ENCODE measurements at places on chromosomes 6 and 20.
A peak's percentile ranks its signal among the peaks of the same experiment; 100 is the strongest.

DNA sequence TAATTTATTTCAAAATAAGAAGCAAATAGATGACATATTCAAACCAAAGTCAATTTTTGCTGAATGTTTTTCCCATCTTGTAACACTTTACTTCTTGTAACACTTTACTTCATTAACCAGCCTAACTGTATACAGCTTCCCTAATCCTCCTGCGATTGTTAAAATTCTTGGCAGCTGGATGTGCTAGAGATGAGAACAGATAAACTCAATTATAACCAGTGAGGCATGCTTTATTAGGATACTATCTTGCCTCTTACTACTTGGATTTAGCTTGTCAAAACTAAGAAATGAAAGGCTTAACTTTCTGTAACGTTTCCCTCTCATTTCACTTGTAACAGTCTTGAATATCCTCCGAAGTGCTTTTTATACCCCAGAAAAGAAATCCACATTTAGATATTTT, 94.1 kb upstream of the BMP5 start:
- DNase-seq: no peak

DNA sequence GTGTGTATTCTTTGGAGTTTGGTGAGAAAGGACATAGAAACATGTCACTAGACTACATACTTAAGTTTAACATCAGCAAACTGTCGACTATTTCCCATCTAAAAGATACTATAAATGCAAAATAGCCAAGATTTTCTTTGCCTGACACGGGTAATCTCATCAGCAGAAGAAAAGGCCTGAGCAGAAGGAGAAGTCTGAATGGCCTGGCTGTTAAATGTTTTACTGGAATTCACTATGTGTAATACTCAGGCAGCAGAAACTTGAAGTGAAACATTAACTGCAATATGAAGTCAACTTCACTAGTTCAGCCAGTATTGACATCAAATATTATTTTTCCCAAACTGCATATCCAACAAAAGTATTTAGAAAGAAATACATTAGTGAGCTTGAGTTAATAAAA, 6.4 kb upstream of the DSE start:
- DNase-seq: no peak

DNA sequence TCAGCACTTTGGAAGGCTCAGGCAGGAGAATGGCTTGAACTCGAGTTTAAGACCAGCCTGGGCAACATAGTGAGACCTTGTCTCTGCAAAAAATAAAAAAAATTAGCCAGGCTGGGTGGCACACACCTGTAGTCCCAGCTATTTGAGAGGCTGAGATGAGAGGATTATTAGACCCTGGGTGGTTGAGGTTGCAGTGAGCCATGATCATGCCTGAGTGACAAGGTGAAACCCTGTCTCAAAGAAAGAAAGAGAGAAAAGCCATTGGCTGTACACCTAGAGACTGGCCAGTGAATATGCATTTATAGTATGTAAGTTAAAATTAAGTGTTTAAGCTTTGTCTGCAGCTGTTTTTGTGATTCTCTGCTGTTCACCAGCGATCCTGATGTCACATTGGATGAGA, 6.1 kb downstream of the RBCK1 start:
- no peak for DNase-seq

GRCh38 chr6:147106759-147107401, 97.3 kb upstream of the STXBP5 start:
- DNase-seq: no peak

DNA sequence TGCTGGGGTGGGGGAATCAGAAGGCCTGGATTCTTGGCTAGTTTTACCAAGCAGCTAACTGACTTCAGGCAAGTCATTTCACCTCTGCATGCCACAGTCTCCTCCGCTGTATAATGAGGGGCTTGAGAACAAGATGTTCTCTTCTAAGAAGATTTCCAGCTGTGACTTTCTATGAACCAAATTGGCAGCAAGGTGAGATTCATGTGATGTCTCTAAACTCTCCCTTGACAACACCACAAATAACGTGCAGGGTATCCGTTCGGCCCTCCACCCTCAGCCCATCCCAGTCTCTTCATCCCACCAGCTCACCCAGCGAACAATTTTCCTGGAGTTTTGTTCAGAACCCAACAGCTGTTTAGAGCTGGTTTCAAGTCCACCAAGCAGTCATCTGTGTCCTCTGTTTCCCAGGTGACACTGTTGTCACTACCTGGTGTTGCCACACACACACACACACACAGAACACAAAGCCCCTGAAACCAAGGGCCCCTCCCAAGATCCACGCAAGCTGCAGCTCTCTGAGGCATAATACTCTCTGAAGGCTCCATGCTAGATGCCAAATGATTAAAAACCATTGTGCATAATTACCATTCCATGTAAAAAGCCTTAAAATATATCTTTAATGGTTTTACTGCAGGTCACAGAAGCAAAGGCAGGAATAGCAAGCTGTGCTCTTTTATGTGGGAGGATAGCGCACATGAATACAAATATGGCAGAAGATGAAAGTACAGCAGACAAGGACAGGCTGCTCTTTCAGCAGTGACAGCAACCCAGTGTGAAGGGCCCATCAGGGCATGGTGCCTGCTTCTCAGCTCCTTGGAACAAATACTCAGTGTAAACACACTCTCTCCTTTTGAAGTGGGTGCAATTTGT, 48.2 kb downstream of the ARHGAP18 start:
- no peak for DNase-seq

- peak; percentile 58 for DNase-seq
Measured at GRCh38 chr6:45714741-45715507, 300.7 kb downstream of the CLIC5 start.

- DNase-seq: no peak
Measured at GRCh38 chr20:33709398-33709797, 10.7 kb downstream of the PXMP4 start.

DNA sequence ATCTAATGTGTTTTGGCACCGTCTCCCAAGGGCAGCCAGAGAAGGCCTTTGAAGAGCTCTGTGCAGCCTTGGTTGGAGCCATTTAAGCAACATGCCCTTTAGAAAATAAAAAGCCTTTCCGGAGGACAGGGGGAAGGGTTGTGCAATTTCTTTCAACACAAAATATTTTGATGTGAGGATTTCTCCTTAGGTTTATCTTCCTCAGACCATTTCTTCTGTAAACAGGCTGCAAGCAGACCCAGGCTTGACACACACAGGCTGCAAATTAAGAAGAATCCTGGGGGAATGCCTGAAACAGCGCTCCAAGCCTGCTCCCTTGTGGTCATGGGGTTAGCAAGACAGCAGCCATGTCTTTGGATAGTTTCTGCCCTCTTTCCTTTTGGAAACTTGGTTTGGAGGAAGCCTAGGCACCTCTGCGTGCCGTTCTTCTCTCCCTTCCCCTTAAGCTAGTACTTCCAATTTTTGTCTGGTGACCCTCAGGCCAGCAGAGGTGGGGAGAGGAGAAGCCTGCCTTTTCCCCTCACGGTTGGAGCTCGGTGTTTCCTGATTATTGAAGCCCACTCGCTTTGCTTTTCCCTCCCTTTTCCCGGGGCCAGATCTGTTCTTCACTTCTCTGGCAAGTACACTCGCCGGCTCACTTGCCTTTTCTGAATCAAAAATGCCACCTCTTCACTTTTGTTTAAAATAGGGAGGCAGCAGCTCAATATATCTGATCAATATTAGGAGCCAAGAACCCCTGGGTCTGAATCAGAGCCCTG, 39.6 kb upstream of the NOX3 start:
- DNase-seq: no peak

- no peak for DNase-seq
Measured at GRCh38 chr6:12075067-12075563, 63.0 kb downstream of the HIVEP1 start.

GRCh38 chr20:59103573-59103972, 60.0 kb upstream of the ZNF831 start:
- DNase-seq: no peak

- no peak for DNase-seq
Measured at GRCh38 chr20:2640260-2640659, 12.2 kb upstream of the NOP56 start.

- no peak for DNase-seq
Measured at GRCh38 chr6:110085285-110085684, 94.2 kb downstream of the WASF1 start.

- no peak for DNase-seq
Measured at GRCh38 chr6:54891536-54891935, 45.0 kb downstream of the FAM83B start.

- DNase-seq: no peak
Measured at GRCh38 chr6:64128301-64129024, 492.9 kb downstream of the PHF3 start.

- DNase-seq: no peak
Measured at GRCh38 chr6:20891161-20891560, 356.9 kb downstream of the CDKAL1 start.

GRCh38 chr6:162211022-162211421, 516.5 kb downstream of the PRKN start:
- no peak for DNase-seq

GRCh38 chr20:61953037-61954021, 112.4 kb downstream of the TAF4 start:
- DNase-seq: no peak

DNA sequence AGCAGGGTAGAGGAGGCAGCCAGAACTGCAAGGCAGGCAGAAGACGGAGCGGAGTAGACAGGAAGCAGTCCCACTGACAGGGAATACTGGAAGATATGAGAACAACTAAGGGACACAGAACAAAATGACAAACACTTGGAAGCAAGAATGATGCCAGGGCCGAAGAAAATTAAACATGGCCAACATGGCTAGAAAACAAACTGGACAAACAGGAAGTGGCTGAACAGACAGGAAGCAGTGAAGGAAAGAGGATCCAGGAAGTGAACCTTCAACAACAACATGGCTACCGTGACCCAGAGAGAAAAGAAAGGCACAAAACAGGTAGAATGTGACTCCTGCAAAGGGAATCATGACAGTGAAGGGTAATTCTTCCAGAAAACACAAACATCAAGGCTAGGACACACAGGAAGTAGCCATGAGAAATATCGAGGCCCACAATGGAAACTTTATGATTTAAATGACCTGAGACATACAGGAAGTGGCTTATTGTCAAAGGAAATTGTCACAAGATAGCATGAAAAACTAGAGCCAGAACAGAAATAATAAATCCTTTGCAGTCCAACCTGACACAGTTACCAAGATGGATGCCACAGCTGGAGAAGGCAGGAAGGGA, 9.1 kb downstream of the COL11A2 start:
- no peak for DNase-seq

GRCh38 chr6:109580519-109580918, 97.5 kb upstream of the ZBTB24 start:
- DNase-seq: no peak

DNA sequence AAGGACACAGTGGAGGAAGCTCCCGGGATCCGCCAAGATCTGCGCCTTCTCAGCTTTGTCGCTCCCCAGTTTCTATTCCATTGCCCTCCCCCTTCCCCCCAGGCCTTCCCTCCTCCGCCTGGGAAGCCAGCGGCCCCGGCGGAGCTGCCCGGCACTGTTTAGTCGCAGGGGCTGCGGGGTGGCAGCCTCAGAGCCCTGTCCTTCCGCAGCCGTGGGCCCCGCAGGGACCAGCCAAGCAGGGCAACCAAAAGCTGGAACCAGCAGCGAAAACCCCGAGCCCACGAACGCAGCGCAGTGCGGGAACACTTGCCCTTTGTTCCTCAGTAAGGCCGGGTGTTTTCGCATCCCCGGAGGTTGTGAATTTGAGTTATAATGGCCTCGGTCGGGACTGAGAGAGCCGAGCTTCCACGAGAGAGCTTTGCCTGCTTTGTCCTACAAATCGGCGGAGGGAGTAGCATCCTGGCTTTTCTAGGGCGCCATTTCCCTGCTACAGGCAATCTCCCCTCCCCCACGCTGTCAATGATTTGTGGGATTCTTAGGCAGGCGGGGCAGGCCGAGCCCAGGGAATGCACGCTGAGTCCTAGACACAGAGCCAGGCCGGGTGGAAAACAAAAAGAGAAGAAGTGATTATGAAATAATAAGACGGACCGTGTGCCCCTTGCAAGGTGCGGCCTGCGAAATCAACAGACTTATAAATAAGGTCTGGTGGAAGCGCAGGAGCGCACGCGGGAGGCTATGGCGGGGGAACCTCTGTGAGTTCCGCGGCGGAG, 4.0 kb upstream of the TUBB2B start:
- no peak for DNase-seq

DNA sequence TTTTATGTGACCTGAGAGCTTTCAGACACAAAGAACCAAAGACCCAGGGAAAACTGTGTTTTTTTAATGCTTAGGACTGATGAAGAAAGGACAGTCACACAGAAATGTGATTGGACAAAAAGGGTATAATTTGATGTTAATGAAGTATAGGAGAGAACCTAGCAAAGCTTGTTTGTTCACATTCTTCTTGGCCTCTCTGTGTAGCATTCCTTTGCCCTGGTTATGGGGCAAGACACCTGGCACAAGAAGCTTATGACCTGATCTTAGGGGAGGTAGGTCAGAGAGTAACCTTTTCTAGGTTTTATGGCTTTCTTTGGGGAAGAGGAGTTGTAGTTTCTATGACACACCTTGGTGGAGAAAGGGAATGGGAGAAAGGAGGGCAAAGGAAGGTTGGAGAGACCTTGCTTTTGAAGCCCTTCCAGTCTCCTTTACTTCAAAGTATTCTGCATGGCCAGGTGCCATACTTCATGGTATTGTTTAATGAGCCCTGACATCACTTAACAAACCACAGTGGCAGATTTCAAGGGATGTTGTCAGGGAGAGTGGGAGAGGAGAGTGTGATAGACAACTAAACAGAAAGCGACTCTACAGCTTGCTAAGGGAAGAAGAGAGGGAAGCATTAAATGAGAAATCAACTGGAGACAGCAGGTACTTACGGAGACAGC, 701.8 kb upstream of the FLRT3 start:
- DNase-seq: no peak

- DNase-seq: no peak
Measured at GRCh38 chr6:54307439-54307910, 766 bp upstream of the TINAG start.

GRCh38 chr6:143564484-143565017, 53.0 kb upstream of the FUCA2 start:
- DNase-seq: no peak

- DNase-seq: no peak
Measured at GRCh38 chr6:42313941-42314570, 96.4 kb upstream of the MRPS10 start.

DNA sequence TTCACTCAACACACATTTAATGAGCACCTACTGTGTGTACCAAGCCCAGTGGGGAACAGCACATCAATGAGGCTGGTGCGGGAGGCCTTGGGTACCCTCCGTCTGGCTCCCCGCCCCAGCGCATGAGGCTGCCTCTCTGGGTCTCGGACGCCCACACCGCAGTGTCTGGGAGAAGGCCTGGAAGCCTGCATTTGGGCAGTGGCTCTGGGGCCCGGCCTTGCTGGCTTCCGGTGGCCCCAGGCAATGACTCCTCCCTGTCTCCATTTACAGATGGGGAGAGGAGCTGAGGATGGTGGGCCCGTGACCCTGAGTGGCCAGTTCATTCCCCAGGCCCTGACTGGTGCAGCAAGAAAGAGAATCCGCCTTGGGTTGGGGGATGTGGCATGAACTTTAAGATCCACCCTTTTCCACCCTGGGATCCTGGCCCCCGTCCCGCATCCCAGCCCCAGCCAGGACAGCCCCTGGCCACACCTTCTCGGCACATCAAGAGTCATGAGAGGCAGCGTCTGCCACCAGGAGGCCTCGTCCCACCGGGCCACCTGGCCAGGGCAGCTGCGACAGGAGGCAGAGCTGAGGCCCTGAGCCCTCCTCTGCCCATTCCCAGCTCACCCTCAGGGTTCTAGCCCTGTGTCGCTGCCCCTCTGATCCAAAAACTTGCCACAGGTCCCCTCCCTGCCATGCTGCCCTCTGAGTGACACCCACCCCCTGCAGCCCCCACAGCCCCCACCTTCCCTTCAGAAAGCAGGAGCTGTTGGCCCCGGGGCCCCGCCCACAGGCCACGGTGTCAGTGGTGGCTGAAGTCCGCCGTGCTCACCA, 17.5 kb upstream of the MRGBP start:
- DNase-seq: no peak
